ENCODE measurements at places on chromosomes 3 and 15.

DNA sequence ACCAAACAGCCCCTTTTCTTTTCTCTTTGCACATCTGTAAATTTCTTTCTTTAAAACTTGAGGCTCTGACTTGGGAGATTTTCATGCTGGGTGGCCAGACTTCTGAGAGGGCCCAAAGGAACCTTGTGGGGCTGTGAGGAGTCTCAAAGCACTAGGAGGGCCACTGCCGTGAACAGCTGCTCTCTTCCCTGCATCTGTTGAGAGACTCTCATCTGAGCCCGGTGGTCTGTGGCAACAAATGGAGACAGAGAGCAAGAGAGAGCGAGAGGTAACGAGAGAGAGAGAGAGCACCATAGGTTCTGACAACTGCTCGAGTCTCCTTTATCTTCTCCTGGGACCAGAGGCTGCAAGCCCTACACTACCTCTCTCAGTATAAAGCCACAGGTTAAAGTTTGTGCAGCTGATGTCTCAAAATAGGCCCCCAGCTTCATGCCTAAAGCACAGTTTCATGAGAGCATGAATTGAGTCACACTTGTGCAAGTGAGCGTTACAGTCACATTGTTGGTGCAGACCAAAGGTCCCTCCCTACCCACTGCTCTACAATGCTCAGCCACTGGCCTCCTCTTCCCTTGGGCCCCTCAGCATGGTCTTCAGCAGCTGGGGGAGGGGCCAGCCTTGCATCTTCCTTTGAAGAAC, 60.7 kb downstream of the ZNF621 start:
- DNase-seq, result no peak

DNA sequence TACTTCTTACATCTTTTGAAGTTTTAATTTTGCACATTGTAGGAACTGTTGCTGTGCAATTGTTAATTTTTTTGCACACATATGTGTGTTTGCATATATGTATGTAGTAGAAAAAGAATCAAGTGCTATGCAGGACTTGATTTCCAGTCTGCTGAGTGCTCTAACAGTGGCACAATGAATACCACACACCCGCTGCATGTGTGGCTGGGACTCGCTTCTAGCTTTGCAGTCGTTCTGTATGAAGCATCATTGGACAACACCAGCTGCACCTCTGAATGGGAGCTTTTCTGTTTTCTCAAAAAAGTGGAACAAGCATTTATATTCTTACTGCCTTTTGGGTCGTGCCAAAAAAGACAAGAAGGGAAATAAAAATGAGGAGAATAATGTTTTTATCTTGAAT, 564.7 kb downstream of the FOXP1 start:
- no peak for DNase-seq

DNA sequence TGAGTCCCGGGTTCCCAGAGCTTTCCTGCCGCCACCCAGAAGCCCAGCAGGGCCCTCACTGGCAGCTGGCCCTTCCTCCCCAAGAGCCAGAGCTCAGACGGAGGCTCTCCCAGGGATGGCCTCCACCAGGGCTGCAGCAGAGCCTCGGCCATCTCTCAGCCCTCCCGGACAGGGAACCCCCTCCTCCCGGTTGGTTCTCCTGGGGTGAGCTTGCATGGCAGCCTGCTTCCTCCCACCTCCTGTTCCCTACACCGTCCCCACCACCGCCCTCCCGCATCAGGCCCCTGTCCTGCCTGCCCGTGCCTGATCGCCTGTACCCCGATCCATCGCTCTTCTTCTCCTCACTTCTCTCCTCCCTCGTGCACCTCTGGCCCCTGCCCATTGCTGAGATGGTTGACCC, 24.1 kb upstream of the MUC4 start:
- no peak for DNase-seq

DNA sequence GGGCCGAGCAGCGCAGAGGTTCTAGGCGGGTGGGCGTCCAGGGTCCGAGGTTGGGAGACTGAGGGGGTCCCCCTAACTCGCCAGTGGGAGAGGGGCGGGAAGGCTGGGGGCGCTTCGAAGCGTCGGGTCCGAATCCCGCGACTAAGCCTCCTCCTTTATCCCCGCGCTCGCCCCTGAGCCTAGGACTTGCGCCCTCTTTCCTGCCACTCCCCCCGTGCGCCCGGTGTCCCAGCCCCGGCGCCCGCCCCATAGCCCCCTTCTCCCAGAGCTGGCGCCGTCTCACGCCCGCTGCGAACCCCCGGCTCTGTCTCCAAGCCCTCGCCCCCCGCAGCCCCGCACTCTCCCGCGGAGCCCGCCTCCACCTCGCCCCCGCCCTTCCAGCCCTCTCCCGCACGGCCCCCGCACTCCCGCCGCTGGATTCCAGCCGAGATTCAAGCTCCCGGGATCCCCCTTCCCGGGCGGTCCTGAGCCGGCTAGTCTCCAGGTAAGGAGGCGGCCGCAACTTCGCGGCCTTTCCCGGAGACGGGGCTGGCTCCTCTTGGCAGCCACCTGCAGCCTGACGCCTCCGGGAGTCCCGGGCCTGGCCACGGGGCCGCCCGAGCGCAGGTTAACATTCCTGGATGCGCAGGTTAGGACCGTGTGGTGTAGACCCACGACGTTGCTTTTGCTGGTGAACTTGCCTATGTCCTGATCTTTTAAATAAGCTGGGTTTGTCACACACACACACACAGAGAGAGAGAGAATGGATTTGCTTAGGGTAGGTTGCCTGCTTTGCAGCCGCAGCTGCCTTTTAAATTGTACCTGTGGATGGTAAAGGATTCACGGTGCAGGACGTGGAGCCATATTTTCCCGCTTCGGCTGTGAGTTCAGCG, 563 bp downstream of the PXYLP1 start:
- peak; percentile 81 for DNase-seq

GRCh38 chr3:18747383-18747782, 322.2 kb upstream of the SATB1 start:
- no peak for DNase-seq

GRCh38 chr15:85444122-85444745, 63.8 kb downstream of the AKAP13 start:
- DNase-seq, result no peak

GRCh38 chr15:77870195-77871065, 207.1 kb downstream of the TBC1D2B start:
- DNase-seq, result peak; percentile 71

DNA sequence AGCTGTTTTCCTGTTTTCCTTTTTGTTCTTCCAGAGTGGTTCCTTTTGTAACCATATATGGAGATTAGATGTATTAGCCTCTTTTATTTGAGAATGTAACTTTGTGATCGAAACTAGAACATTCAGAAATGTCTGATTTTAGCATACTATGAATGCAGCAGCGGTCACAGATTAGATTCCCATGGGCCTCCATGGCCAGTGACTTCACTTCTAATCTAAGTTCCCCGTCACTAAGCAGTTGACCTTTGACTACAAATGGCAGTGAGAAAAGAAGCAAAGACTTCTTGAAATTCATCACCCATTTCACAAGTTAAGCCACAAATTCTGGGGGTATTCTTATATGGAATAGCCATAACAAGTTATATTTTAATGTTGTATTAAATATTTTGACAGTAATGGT, 114.6 kb upstream of the FLNB start:
- DNase-seq, result no peak

DNA sequence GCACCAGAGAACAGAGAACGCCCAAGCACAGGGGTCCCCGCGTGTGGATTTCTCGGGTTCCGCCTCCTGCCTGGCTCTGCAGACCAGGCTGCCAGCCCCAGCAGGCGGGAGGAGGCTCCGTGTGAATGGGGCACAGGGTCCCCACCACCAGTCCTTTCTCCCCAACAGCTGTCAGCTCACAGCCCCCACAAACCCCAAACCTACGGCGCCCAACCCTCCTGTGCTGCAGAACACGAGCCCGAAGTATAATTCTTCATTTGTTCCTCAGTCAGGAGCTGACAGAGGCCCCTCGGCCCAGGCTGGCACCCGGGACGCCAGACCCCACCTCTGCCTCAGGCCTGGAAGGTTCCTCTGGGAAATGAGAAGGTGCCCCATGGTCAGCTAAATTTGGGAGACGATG, 78.0 kb downstream of the TBC1D2B start:
- DNase-seq, result no peak

GRCh38 chr15:93041159-93041547, 47.9 kb downstream of the RGMA start:
- no peak for DNase-seq

DNA sequence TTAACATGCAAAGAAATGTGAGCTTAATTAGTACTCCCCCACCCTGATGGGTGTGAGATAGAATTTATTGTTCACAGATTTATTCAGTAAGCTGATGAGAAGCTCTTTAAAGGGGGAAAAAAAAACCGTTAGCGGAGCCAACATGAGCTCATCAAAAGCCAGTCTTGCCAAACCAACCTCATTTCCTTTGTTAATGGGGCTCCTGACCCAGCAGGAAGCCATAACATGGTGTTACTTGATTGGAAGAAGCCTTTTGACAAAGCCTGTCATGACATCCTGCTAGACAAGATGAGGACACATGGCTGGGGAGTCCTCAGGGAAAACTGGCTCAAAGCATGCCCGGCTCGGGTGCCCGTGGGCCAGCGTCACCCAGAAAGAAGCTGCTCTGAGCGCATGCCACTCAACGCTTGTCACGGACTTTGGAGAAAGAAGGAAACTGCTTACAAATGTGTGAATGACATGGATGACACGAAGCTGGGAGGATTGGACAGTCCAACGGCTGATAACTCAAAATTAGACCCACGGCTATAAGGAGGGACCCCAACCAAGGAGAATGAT, 64.6 kb downstream of the SLCO2A1 start:
- no peak for DNase-seq

- no peak for DNase-seq
These were observed 80.1 kb upstream of the ROBO1 start for GRCh38 chr3:79847928-79848327.

DNA sequence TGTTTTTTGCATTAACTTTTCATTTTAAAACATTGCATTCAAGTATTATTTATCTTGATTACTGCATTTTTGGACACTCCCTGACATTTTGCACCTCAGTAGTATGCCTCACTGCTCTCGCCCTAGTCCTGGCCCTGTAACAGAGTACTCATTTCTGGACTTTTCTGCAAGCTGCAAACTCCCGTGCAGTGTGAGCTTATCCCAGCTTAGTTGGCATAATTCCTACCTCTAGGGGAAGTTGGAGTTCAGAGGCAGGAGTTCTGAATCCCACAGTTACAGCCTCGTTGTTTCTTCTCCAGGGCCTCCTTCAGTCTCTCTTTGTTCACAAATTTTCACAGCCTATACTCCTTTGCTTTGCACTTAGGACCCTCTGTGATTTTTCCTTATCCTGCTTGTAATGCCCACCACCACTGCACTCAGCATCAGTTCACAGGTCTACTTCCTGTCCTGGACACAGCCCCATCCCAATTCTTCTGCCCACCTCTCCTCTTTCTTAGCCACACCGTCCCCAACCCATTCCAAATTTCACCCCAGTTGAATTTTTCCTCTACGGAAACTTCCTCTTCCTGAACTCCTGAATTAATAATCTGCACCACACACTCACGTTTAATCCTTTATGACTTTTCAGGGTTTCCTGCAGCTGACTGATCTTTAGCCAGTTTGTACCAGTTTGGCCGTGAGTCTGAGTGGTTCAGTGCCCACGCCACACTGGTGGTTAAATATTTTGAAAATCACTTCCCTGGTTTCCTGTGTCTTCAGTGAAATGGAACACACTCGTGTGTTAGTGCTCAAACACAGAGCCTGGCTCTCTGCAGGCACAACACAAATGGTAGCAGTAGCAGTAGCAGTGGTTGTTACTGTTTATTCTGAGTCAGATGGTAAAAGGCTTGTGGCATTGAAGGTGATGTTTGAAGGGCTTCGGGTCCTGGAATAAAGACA, 6.3 kb upstream of the CTSH start:
- DNase-seq, result no peak

DNA sequence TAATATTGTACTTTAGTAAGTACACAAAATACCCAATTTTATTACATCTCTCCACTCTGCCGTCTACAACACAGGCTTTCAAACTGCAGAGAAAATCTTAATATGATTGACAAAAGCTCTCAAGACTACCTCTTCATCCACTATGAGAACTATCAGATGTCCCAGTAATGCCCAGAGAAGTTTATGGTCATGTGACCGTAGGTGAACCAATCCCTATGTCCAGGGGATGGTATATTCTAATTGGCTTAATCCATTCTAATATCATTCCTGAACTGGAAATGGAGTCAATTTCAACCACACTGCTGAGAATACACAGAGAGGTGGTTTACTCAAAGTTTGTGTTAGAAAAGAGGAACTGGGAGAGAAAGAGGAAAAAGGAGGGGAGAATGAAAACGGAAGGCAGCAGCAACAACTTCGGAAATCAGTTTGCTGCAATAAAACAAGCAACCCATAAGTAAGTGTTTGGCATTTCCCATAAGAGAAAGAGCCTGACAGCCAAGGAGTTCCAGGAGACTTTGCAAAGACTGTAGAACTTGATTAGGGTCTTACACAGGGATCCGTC, 7.3 kb downstream of the SST start:
- DNase-seq, result no peak

- no peak for DNase-seq
These were observed 14.3 kb downstream of the ZIC1 start for GRCh38 chr3:147423537-147423797.

- no peak for DNase-seq
These were observed 1.4 kb upstream of the SEMA6D start for GRCh38 chr15:47715856-47716445.

- no peak for DNase-seq
These were observed 188.0 kb upstream of the IL12A start for GRCh38 chr3:159800434-159801155.

GRCh38 chr3:79558943-79559342, 208.9 kb downstream of the ROBO1 start:
- no peak for DNase-seq

- DNase-seq, result no peak
These were observed 36.8 kb upstream of the FRMD5 start for GRCh38 chr15:44231842-44232241.

GRCh38 chr3:182129740-182130139, 418.0 kb downstream of the SOX2 start:
- no peak for DNase-seq

- DNase-seq, result peak; percentile 78
These were observed 133.4 kb downstream of the TPRA1 start for GRCh38 chr3:127457094-127457475.

GRCh38 chr3:127473244-127474024, 117.1 kb downstream of the TPRA1 start:
- no peak for DNase-seq

- DNase-seq, result no peak
These were observed 72.8 kb downstream of the KCNH8 start for GRCh38 chr3:19221081-19221480.

DNA sequence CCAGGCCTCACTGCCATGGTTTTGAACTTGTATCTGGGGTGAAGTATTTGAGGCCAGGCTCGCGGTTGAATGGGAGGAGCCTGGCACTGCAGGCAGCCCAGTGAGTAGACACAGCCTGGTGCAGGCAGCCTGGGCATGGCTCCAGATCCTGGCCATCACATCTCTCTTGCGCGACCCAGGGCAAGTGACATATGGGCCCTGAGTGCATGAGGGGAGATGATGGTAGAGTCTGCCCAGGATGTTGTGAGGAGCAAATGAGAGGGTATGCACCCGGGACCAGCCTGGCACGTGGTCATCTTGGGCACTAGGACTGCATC, 103.5 kb downstream of the TBC1D2B start:
- DNase-seq, result peak; percentile 77

- peak; percentile 63 for DNase-seq
These were observed 19.2 kb downstream of the KLF13 start for GRCh38 chr15:31345606-31346366.
